GM03348 (cell line): ENCODE measurements at places on chromosomes 5 and 9.

DNA sequence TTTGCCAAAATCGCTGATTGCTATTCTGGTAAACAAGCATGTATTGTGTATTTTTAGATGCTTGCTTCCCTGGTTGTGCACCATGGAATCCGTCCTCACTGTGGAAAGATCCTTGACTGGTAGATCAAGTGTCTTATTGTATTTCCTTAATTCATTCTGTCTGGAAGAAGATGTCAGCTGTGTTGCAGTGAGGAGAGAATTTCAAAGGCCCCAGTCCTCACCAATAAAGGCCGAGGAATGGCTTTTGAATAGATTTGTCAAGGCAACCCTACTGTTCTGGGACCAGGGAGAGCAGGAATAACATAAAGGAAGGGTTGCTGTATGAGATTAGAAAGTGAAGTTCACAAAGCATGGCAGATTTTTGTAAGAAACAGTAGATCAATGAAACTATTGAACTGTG is 36.2 kb upstream of the POU5F2 start:
- no peak for DNase-seq

- DNase-seq, result no peak
Measured at GRCh38 chr5:140342287-140342686, 4.1 kb downstream of the HBEGF start.

DNA sequence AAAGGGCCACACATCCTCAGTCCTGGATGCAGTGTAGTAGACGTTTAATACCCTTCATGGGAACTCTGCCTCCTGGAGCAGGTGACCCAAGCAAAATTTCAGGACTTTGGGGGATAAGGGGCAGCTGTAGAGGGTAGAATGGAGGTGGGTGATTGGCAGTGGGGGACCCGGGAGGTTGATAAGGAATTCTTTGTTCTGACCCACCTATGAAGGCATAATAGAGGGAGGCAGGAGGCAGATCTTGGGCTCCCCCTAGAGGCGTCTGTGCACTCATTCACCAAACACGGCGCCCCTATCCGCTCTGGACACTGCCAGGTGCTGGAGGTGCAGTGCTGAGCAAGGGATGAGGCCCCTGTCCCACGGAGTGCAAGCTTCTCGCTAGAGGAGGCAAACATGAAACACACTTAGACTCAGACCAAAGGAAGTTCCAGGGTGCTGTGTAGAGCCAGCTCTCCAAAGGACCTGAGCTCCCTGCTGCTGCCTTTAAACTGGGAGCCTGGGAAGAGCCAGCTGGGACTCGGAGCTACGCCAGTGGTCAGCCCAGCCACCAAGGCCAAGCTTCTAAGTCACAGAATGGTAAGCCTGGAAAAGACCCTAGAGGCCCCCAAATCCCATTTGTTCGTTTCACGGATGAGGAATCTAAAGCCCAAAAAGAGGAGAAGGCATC is 7.7 kb downstream of the IL17B start:
- DNase-seq, result peak; percentile 85

DNA sequence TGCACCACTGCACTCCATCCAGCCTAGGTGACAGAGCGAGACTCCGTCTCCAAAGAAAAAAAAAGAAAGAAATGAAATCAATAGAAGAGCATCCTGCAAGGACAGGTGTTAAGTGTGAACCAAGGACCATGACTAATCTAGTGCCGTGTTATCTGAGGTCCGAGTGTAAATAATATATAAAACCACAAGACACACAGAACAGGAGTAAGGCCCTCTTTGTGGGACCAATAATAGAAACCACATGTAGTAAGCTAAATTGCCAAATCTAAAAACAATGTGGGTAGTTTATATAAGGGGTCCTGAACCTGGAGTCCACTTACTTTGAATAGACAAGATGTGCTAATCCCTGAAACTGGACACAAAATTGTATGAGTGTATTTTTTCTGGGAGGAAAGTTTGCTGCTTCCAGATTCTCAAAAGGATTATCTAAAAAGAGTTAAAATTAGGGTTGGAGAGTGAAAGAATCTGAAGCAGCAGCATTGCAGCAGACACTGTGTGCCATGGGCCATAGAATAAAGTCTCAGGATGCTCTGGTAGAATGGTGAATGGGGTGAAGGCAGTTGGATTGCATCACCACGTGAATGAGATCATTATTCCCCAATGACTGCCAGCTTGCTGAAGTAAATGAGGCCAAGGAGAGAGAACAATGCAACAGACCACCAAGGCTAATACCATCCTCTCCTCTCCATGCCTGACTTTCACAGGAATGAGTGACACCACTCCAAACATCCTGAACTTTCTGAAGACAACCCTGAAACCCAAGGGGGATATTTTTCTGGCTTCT is 222.7 kb downstream of the DCP2 start:
- peak; percentile 50 for DNase-seq

DNA sequence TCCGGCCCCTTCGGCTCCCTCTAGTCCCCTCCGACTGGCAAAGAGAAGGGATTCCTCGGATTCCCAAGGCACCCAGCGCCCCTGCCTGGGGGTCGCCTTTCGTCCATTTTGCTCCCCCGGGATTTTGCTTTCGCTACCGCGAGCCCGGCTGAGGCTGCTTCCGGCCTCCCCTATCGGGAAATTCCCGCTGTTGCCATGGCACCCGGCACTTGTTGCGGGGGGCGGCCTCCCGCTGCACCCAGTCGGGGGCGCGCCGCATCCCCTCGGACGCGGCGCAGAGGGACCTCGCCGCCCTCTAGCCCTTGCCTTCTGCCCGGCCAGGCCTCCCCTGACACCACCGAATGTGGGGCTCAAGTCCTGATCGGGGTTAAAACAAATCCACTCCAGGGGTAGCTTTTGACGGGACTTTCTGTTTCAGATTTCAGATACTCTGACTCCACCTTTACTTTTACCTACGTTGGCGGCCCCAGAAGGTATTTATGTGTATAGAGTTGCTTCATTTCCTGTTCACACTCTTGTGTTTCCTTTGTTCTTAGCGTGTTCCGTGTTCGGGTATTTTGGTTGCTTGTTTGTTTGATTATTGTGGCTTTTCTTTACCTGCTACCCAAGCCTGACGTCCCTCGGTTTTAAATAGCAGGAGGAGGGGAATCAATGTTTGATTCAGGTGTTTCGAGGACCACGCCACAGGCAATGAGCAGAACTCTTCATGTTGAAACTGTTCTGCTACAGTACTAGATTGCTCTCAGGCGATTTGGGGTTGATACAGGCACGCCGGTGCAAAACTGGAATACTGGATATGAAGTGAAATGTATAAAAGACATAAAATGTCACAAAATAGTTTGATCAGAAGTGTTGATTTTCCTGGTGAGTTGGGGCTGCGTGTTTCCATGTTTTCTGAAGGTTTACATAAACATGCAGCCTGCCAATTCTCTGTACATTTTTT is 1.5 kb downstream of the PARP8 start:
- peak; percentile 37 for DNase-seq

GRCh38 chr9:127794001-127794791 is 8.4 kb downstream of the CDK9 start:
- no peak for DNase-seq

DNA sequence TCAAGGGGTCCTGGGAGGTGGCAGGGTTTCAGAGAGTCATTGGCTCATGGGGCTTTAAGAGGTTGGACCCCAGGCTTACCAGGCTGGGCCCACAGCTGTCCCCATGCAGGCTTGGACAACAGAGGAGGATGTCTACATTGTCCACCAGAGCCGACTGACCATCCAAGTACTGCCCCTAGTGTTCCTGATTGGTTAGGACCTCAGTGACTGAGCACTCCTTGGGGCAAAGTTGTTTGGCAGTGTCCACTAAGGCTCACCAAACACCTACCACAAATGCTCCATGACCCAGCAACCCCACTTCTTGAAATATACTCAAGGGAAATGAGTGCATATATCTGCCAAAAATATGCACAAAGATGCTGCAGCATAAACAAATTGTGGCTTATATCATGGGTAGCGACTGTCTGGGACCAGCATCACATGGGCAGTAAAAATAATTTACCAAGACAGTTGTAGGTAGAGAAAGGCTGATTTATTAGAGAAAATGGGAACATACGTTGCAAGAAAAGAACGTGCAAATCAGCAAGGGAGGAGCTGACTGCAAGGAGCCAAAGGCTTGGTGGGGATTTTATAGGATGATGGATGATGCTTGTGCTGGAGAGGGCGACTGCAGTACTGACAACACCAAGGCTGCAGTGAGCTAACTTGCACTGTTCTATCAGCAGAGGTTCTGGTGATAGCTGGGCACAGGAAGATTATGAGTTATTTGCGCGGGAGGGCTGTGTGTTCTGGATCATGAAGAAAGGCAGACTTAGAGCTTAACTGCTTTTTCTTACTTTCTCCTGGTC is 265.2 kb downstream of the GADD45G start:
- DNase-seq, result no peak

DNA sequence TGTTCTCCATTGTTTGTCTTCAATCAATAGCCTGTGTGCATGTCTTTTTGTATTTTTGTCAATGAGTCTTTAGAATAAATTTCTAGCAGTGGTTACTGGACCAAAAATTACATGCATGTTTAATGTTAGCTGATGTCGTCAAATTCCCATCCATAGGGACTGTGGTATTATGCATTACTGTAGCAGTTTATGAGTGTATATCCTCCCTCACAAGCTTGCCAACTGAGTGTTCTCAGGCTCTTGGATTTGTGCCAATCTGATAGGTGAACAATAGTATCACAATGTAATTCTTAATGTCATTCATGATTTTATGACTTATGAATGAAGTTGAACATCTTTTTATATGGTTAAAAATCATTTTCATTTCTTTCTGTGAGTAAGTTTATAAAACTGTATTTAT is 13.0 kb downstream of the SNX24 start:
- DNase-seq, result no peak

DNA sequence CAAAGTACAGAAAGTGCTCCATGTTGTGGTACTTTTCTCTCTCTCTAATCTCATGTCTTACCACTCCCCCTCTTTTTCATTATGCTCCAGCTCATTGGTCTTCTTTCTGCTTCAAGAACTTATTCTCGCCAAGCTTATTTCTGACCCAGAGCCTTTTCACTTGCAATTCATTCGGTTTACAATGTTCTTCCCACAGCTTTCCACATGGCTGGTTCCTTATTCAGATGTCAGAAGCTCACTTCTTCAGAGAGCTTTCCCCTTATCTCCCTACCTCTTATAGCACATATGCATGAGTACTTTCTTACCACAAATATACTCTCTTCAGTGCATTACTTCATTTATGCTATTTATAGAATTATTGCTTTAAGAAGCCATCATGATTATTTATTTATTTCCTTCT is 338.8 kb upstream of the ATP10B start:
- DNase-seq, result no peak

GRCh38 chr9:35726931-35727330 is 5.1 kb downstream of the TLN1 start:
- peak; percentile 62 for DNase-seq

DNA sequence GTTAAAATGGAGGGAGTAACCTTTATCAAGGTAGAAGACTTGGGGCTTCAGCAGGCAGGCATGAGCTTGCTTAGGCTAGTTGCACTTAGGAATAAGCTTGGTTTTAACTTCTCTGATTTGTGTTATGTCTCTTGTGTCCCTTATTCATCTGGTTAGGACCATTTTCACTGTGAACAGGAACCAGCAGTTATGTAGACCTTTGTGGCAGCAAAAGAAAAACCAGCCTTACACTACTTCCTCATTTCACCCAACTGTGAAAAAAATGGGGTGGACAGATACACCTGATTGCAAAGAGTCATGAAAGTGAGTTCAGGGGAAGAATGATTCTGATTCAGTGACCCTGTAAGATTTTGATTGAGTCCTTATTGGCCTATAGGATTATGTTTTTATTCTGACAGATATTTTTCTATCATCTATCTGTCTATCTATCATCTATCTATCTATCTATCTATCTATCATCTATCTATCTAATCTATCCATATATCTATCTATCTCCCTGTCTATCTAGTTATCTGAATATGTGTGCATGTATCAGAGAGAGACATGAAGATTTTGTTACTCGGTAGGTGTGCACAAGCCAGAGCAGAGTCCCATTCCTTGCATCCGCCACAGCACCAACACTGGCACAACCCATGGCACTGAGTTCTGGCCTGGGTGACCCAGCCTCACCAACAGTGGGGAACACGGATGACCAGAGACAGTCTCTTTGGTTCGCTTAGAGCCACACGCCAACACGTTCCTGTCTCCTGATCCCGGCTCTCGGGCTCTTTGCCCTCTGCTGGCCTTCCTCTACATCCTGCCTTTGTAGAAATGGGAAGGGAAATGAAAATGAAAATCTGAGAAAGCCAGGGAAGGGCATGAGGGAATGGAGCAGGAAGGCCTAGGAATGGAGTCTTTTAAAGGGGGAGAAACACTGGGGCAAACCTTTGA is 1.3 kb upstream of the ZNF366 start:
- no peak for DNase-seq

DNA sequence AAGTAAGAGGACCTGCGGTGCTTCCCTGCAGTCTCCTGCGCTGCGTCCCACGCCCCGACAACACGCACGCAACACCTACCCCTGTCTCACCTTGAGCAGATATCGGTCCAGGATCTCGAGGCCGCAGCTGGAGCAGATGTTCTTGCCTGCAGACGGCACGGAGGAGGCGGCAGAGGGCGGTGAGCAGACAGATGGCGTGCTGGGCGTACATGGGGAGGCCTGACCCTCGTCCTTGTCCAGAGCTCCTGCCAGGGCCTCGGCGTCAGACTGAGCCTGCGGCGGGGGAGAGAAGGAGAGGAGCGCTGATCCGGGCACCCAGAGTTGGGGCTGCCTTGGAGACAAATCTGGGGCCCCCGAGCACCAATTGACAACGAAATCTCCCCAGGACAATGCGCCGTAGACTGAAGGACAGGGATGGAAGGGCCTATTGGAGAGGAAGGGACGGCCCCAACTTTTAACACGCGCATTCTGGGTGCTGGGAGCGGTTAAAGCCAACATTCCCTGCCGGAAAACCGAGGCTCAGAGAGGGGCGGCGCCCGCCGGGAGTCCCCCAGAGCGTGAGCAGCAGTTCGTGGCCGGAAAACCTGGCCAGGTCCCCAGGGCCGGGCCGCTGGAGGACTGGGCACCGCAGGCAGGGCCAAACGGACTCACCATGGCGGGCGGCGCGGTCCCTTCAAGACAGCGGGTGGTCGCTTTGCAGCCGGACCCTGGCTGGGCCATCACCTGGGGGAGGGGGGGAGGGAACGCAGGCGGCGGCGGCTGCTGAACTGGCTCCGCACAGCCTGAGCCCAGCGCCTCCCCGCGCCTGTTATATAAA is 1.8 kb downstream of the LHX6 start:
- peak; percentile 14 for DNase-seq

GRCh38 chr5:36688722-36689121 is 82.3 kb downstream of the SLC1A3 start:
- no peak for DNase-seq
